Ascending aorta (tissue), 2 donors: ENCODE measurements at places on chromosomes 11 and 22.

DNA sequence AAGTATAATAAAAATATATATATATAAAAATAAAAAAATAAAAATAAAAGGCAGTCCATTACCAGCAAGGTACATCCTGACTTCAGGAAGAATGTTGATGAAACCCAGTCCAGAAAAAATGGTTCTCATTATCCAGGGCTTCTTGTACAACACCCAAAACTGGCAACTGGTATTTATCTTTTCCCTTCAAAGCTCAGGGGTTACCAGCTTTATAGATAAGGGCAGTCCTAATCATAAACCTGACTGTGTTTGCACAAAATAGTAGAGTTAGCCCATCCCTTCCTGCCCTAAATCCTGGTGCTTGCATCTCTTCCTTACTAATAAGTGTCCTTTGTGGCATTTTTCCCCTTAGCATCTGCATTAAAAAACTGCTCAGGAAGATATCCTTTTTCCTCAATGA is 97.5 kb downstream of the CSTPP1 start:
- no peak for DNase-seq

- DNase-seq = no peak
These were observed 41.7 kb downstream of the COMMD9 start for GRCh38 chr11:36247493-36247892.

DNA sequence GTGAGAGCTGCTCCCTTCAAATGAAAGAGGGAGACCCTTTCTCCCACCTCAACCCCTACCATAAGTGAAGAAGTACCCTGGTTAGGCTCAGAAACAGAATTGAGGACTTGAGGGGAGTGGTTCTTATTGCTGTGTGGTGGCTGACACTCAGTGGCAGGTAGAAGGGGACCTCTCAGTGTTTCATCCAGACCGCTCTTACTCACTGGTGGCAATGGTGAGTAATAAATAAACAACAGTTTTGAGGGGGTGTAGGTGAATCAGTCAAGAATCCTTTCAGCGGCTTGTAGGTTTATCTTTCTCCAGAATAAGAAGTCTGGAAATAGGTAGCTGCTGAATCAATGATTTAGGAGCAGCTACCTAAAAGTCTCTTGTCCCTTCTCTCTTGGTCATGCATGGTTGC is 403.4 kb upstream of the B3GAT1 start:
- no peak for DNase-seq

DNA sequence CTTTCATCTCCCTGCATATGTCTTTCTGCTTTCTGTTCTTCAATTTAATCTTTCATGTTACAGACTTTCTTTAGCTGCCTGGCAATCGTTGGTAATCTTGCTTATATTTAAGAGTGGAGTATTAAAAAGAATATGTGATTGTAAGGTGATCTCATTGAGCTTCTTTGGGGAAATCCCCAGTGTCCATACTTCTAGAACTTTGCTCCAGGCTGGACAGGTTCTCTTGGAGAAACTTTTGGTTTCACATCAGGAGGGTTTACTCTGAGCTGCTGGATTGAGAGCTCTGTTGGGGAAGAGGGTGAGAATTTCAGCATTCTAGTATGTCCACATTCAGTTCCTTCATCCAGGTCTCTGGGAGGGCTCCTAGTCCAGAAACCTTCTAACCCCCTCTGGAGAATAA is 16.1 kb downstream of the LRRC75B start:
- DNase-seq = no peak

- no peak for DNase-seq
These were observed 134.9 kb downstream of the DBX1 start for GRCh38 chr11:20025332-20025840.

- no peak for DNase-seq
These were observed at the start of gene SCN3B for GRCh38 chr11:123654566-123655081. Gene SCN3B, minus strand, starts transcription at chr11:123654624. Its CDS starts 823 bp downstream, at chr11:123653801.

DNA sequence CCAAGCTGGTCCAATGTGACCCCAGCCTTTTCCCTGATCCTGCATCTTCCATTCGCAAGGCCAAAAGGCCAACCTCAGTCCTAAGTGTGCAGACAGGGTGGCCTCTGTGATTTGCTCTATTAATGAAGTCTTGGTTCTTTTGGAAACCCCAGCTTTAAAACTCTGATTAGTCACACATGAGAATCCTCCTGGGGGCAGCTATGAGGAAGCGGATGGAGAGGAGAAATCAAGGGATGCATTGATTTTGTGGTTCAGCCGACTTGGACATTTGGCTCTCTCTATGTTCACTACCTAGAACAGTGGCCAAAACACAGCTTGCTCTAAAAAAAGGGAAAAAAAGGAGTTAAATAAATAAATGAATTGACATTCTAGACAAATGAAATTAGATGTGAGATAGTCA is 98.6 kb upstream of the USP47 start:
- no peak for DNase-seq

DNA sequence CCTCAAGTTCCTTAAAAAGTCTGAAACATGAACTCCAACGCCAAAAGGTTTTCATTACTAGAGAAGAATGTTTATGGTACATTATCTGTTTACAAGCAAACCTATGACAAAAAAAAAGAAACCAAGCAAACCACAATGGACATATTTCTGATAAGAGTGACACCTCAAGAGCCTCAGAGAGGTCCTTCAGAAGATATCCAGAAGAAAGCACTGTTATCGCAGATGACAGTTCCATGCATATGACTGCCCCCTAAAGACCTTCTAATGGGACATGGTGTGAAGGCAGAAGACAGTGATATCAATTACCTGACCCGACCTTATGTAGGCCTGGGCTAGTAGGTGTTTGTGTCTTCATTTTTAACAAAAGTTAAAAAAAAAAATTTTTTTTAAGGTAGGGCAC is 3.1 kb downstream of the HDHD5 start:
- DNase-seq = no peak

GRCh38 chr11:102729849-102730815 is 5.4 kb upstream of the MMP8 start:
- DNase-seq = no peak

- DNase-seq = no peak
These were observed 26.9 kb downstream of the BLID start for GRCh38 chr11:122089111-122089510.

DNA sequence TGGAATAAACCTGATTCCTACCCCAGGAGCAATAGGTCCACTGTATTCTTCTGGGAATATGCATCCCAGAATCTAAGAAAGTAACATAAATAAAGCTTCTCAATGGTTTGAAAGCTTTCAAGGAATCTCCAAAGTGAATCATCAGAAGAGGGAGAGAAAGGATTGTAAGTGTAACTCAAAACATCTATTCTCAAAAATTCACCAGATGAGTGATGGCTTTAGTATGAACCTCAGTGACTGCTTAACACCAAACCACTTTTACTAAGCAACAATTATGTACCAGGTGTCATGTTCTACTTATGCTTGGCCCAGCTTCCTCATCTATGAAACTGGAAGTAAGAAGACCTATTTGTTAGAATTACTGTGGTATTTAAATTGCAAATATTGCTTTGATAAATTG is 7.4 kb downstream of the RAB38 start:
- DNase-seq = no peak

- DNase-seq = no peak
These were observed 111.4 kb downstream of the ATG16L2 start for GRCh38 chr11:72925656-72926055.

DNA sequence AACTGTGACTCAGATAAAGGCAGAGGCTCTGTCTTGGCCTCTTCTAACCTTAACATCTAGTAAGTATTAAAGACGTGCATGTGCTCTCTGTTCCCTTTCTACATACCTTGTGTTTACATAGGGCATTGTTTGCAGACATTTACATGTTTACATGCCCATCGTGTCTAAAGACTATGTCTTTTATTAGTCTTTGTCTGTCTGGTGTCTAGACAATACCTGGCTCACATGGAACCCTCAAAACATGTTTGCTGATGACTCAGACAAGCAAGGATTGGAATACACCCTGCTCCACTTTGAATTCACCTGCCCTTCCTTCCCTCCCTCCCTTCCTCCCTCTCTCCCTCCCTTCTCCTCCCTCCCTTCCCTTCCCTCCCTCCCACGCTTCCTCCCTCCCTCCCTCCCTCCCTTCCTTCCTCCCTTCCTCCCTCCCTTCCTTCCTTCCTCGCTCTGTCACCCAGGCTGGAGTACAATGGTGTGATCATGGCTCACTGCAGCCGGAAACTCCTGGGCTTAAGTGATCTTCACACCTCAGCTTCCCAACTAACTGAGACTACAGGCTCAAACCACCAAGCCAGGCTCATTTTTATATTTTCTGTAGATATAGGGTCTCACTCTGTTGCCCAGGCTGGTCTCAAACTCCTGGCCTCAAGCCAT is 23.7 kb upstream of the SORL1-AS1 start:
- no peak for DNase-seq

- no peak for DNase-seq
These were observed 4.0 kb downstream of the APOL4 start for GRCh38 chr22:36197514-36198146.

DNA sequence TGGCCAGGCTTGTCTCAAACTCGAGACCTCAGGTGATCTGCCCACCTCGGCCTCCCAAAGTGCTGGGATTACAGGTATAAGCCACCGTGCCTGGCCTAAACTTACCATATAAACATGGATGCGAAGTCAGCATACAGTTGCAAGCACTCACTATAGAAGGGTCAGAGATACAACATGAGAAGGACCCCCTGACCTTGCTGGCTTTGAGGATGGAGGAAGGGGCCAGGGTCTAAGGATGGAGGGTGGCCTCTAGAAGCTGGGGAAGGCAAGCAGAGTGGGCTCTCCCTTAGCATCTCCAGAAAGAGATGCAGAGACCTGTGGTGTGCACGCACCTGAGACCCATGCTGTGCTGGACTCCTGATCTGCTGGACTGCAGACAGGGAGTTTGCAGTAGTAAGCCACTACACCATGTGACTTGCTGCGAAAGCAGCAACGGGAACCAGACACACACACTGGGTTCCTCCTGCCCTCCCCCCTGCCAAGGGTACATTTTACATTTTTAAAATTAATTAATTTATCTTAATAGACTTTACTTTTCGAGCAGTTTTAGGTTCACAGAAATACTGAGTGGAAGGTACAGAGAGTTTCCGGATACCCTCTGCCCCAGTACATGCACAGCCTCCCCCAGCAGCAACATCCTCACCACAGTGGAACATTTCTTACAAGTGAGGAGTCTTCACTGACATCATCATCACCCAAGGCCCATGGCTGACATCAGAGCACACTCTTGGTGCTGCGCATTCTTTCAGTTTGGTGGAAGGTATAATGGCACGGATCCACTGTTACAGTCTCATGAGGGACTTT is 170.1 kb upstream of the B3GAT1 start:
- no peak for DNase-seq

GRCh38 chr22:37570661-37570976 is 9.3 kb downstream of the LGALS2 start:
- DNase-seq = no peak

- DNase-seq = no peak
These were observed 27.3 kb downstream of the FAM168A start for GRCh38 chr11:73570415-73571114.

- no peak for DNase-seq
These were observed 30.9 kb upstream of the LRRC32 start for GRCh38 chr11:76701294-76702040.

DNA sequence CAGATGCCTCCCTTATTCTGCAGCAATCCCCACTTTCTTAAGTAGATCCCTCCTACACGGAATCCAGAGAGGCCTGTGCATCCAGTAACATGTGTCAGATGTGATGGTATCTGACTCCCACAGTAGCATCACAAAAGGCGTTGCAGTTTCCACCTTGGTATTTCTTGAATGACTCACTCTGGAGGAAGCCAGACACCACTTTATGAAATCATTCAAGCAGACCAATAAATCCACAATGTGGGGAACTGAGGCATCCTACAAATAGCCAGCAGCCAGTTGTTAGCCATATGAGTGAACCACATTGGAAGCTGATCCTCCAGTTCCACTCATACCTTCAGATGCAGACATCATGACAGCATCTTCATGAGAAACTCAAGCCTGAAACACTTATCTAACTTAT is 798.1 kb downstream of the OPCML start:
- DNase-seq = no peak
